ENCODE measurements at places on chromosomes 6 and 20.

- H3K36me3 ChIP-seq, result no peaks in the 10 kb centered on the region
- no peaks in the 10 kb centered on the region for H3K27me3 ChIP-seq
- ATAC-seq, result no peak
- H3K4me3 ChIP-seq, result no peak overlapping the region
Observed at GRCh38 chr6:52672412-52673025, 1.6 kb downstream of the TMEM14A start.

- no peak for ATAC-seq
- peaks cover 10% of the 10 kb centered on the region for H3K27me3 ChIP-seq
- no peaks in the 10 kb centered on the region for H3K4me1 ChIP-seq
- H3K36me3 ChIP-seq, result peaks cover 28% of the 10 kb centered on the region
- no peak overlapping the region for H3K27ac ChIP-seq
Observed at GRCh38 chr20:1941226-1941625, 46.0 kb downstream of the SIRPA start.

DNA sequence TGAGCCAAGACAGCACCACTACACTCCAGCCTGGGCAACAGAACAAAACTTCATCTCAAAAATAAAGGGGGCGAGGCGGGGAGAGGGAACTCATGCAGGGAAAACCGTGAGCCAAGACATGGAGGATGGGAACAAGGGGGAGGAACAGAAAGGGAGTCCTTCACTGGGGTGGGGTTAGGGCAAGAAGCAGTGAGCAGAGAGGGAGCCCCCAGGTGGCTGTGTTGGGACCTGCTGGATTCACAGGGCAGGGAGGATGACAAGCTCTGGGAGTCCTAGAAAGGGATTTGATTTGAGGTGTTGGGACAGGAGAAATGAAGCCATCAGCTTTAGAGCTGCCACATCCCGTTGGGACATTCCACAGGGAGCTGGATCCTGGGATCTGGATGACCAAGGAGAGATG lies 90.6 kb upstream of the TOP1 start:
- no peaks in the 10 kb centered on the region for H3K4me1 ChIP-seq
- H3K36me3 ChIP-seq, result no peaks in the 10 kb centered on the region
- H3K4me3 ChIP-seq, result no peak overlapping the region
- H3K27me3 ChIP-seq, result no peaks in the 10 kb centered on the region

DNA sequence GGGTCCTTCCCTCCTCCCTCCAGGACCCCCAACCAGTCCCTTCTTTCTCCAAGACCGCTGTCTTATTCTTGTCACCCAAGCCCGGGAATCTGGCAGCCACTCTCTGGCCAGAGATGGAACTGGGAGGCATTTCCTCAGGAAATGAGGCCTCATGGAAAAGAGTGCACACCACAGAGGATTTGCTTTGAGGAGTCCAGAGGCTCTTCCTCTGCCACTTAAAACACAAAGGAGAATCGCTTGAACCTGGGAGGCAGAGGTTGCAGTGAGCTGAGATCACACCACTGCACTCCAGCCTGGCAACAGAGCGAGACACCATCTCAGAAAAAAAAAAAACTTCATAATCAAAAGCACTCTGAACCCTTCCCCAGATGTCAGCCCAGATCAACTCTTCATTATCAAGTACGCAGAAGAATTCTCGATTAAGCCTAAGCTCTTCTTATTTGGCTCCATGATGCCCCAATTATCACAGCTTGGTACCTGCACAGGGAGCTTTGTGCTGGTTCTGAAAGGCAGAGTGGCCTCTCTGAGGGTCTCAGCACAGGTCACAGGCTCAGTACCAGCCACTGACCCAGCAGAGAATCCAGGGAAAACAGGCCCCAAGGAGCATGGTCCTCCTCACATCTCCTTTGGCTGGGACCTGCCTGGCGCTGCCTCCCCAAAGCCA lies 82.9 kb upstream of the MAFB start:
- H3K4me1 ChIP-seq, result no peaks in the 10 kb centered on the region
- H3K36me3 ChIP-seq, result no peaks in the 10 kb centered on the region
- H3K27ac ChIP-seq, result no peak overlapping the region
- H3K27me3 ChIP-seq, result peaks cover 5% of the 10 kb centered on the region

DNA sequence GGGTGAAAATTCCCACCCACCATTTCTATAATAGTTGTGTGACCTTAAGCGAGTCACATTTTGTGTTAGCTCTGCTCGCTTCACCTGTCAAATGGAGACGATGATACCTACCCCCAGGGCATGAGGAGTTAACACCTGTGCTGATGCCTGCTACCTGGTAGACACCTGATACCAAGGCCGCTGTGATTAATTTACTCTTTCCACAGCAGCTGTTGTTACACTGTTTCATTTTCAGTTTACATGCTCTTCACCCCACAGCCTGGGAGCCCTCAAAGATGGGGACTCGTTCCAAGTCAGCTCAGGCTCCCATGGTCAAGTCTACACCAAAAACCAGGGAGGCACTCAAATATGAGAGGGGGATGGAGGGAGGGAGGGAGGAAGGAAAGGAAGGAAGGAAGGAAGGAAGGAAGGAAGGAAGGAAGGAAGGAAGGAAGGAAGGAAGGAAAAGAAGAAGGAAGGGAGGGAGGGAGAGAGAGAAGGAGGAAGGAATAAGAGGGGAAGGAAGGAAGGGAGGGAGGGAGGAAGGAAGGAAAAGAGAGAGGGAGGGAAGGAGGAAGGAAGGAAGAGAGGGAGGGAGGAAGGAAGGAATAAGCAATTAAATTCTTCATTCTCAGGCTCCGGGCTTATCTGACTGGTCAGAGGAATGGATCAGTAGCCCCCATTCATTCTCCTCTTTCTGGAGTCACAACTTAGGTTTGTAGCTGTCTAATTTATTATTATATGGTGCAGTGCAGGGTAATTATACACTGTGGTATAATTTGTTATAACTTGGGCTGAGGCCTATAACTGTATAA lies 40.9 kb downstream of the PDYN start:
- H3K36me3 ChIP-seq, result no peaks in the 10 kb centered on the region
- H3K4me3 ChIP-seq, result no peak overlapping the region
- peaks cover 24% of the 10 kb centered on the region for H3K27me3 ChIP-seq
- ATAC-seq, result no peak
- no peaks in the 10 kb centered on the region for H3K4me1 ChIP-seq
- no peak overlapping the region for H3K27ac ChIP-seq

- H3K27me3 ChIP-seq, result no peaks in the 10 kb centered on the region
- peak overlapping the region; percentile 97 for H3K27ac ChIP-seq
- H3K4me3 ChIP-seq, result peak overlapping the region; percentile 88
- H3K36me3 ChIP-seq, result no peaks in the 10 kb centered on the region
- no peak for ATAC-seq
- no peaks in the 10 kb centered on the region for H3K4me1 ChIP-seq
Observed at GRCh38 chr6:47478233-47479139, 897 bp downstream of the CD2AP start.

- H3K36me3 ChIP-seq, result no peaks in the 10 kb centered on the region
- H3K27me3 ChIP-seq, result no peaks in the 10 kb centered on the region
- no peak for ATAC-seq
- H3K4me3 ChIP-seq, result no peak overlapping the region
- H3K27ac ChIP-seq, result no peak overlapping the region
Observed at GRCh38 chr6:143198312-143198711, 137.6 kb downstream of the AIG1 start.

DNA sequence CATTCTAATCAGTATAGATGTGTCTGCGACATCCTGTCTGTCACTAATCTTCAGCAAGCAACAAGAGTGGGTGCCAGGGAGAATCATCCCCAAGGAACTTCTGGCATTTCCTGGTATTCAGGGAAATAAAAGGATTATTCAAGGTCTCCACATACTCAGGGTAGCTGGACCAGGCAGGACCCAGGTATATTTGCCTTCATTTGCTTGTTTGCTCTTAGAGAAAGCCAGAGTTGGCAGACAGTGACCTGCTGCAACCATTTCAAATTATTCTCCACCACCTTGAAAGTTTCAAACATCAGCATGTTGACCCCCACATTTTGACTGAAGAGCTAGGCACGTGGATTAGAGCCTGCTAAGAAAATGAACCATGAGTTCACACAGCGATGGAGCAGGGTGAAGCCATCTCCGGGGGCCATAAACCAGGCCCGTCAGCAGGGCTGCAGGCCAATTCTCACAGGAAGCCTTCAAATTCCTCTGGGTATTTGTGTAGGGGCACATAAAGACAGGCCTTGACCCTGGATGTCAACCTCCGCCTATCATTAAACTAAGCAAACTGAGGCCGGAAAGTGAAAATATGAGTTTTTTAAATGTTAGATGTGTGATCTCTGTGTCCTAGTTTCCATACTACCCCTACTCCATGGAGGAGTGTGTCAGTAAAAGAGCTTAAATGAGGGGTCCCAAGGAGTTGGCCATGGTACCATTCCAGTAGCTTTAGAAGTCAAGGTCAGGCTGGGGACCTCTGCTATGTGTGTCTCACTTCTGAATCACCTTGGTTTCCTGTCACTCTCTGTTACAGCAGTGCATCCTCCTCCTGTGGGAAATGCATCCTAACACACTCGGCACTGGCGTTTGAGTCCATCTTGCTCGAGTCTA lies 32.9 kb downstream of the TRAM2 start:
- no peaks in the 10 kb centered on the region for H3K27me3 ChIP-seq
- peak overlapping the region; percentile 62 for H3K27ac ChIP-seq
- no peak overlapping the region for H3K4me3 ChIP-seq
- no peak for ATAC-seq

DNA sequence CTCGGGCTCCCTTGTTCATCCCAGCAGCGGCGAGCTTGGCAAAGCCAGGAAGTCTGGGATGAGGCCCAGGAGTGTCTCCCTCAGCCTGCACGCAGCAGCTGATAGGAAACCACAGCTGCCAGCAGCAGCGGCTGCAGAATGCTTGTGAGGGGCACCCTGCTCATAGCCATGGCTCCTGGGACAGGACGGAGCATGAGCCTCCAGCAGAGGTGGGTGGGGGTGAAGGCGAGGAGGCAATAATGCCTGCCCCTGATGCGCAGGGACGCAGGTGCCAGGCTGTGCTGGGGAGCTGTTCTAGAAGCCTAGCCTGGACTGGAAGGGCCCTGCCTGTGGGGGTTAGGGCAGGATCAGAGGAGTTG lies 157.9 kb downstream of the CD83 start:
- no peak overlapping the region for H3K27ac ChIP-seq
- H3K4me1 ChIP-seq, result peaks cover 20% of the 10 kb centered on the region
- no peaks in the 10 kb centered on the region for H3K27me3 ChIP-seq
- H3K36me3 ChIP-seq, result no peaks in the 10 kb centered on the region
- H3K4me3 ChIP-seq, result no peak overlapping the region

GRCh38 chr6:28167926-28168325 lies 26.2 kb downstream of the ZKSCAN8 start:
- ATAC-seq, result no peak
- no peaks in the 10 kb centered on the region for H3K27me3 ChIP-seq
- no peak overlapping the region for H3K4me3 ChIP-seq
- no peaks in the 10 kb centered on the region for H3K4me1 ChIP-seq

GRCh38 chr20:58783511-58784011 lies 67.1 kb downstream of the GNAS-AS1 start:
- H3K27me3 ChIP-seq, result peaks cover 58% of the 10 kb centered on the region
- no peaks in the 10 kb centered on the region for H3K4me1 ChIP-seq
- H3K36me3 ChIP-seq, result no peaks in the 10 kb centered on the region
- H3K27ac ChIP-seq, result no peak overlapping the region

GRCh38 chr6:170480050-170480692 lies 72.9 kb downstream of the PSMB1 start:
- no peak for ATAC-seq
- H3K4me1 ChIP-seq, result no peaks in the 10 kb centered on the region
- no peak overlapping the region for H3K27ac ChIP-seq
- H3K36me3 ChIP-seq, result no peaks in the 10 kb centered on the region

GRCh38 chr6:96304997-96305396 lies 216.6 kb upstream of the UFL1 start:
- H3K4me3 ChIP-seq, result no peak overlapping the region
- H3K4me1 ChIP-seq, result no peaks in the 10 kb centered on the region
- H3K27me3 ChIP-seq, result no peaks in the 10 kb centered on the region
- no peaks in the 10 kb centered on the region for H3K36me3 ChIP-seq
- no peak overlapping the region for H3K27ac ChIP-seq

DNA sequence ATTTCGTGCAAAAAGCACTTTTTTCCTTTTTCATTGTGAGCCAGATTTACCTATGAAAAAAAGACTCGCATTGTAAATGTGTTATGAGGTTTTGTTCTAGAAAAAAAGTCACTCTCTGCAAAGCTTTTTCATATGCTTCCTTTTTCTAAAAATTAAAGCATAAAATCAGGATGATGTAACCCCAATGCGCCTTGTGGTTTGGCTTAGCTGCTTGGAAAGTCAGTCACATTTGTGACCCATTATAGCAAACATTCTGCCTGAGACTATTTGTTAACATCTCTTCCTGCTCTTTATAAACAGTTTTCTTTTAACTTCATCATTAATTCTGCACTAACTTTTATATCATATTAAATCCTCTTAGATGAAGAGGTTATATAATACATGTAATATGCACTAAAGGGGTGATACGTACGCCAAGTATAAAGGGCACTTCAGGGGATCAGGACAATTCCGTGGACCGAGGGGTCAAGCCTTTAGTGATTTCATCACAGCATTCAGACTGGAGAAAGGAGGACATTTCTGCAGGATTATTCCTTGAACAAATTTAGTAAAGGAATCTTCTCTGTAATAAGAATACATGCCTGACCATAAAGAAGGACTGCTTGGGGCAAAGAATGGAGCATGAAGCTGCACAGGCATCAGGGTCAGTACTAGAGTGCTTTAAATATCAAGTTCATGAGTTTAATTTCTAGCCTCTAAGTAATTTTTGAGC lies 48.1 kb upstream of the SMLR1 start:
- no peaks in the 10 kb centered on the region for H3K27me3 ChIP-seq
- H3K27ac ChIP-seq, result no peak overlapping the region
- H3K36me3 ChIP-seq, result no peaks in the 10 kb centered on the region

- H3K27ac ChIP-seq, result no peak overlapping the region
- no peak for ATAC-seq
- no peaks in the 10 kb centered on the region for H3K36me3 ChIP-seq
Observed at GRCh38 chr6:105067329-105067728, 110.4 kb downstream of the LIN28B start.

DNA sequence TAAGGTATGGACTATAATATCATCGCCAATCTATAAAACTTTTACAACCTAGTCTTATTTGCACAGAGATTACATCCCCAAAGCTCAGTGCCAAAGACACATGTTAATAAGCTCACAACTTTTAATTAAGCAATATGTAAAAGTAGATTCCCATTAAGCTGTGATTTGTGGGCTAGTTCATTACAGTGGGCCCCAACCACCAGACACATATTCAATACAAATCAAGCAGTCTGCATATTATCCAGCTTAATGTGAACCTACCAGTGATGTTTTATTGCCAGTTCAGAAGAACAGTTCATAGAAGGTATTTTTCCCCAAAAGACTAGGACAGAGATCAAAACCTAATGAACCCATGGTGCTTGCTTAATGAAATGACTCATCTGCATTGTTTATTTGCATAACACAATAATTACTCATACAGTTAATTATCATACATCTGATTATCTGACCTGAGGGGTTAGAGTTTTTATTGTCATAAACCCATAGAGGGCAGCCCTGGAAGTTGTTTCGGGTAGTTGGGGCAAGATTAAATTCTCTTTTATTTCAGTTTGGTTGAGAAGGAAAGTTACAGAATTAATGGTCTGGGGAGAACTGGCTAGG lies 831.0 kb downstream of the TFAP2A start:
- H3K27ac ChIP-seq, result no peak overlapping the region
- H3K4me3 ChIP-seq, result no peak overlapping the region
- no peak for ATAC-seq
- no peaks in the 10 kb centered on the region for H3K36me3 ChIP-seq

Data from gastroesophageal sphincter (tissue), 4 donors.